ENCODE measurements at places on chromosomes 7 and 10.

DNA sequence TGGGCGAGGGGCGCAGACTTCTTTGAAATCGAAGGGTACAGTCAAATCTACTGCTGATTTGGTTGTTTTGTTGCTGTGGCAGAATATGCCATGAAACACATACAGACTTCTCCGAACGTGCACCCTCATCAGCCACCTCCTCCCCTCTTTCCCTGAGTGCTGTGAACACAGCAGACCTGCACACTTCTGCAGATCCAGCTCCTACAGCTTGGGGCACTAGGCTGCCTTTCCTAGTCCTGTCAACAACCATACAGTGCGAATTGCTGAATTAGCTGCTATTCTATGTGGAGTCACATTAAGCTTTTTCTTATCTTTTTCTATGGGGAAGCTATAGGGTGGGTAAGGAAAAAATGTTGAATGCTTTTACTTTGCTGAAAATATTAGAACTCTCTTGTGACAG, 57.5 kb downstream of the COL17A1 start:
- DNase-seq = no peak

GRCh38 chr10:125238682-125239081, 78.3 kb upstream of the CTBP2 start:
- DNase-seq = no peak

DNA sequence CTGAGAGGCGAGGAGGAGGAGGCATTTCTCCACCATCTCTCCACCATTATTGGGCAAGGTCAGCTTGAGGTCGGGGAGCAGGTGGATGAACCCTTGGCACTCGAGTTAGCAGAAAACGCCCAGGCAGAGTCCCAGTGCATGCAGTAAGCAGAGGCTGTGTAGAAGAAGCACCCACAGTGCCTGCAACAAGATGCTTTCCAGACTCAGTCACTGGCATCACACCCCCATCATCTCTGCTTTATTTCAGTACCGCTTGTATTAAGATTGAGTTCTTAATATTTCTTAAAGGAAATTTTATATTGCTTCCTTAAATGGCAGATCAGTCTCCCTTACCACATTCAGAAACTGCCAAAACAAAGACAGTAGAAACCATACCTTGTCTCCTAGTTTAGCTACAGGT, 122.3 kb upstream of the PPIF start:
- no peak for DNase-seq

- no peak for DNase-seq
Observed at GRCh38 chr7:66847879-66848790, 72.9 kb upstream of the TMEM248 start.

DNA sequence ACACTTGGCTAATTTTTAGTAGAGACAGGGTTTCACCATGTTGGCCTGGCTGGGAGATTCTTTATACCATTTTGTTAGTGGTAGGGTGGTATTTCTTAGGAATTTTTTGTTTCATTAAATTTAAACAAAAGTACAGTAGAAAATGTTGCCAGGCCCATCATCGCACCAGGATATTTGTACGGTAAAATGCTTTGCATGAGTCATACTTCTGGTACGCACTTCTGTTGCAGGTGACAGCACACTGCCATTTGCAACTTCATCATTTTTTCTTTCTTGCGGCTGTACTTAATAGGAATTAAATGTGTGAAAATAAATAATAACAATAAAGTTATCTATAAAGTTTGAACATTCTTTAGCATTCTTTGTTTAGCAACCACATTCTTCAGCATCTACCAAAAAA, 195.6 kb downstream of the SKAP2 start:
- no peak for DNase-seq

- no peak for DNase-seq
Observed at GRCh38 chr10:102627736-102628293, 16.5 kb upstream of the TRIM8 start.

GRCh38 chr10:104337521-104337984, 712 bp downstream of the ITPRIP start:
- no peak for DNase-seq

- no peak for DNase-seq
Observed at GRCh38 chr7:128938544-128939074, 882 bp downstream of the IRF5 start.

- DNase-seq = no peak
Observed at GRCh38 chr10:61888744-61889143, 12.8 kb upstream of the ARID5B start.

DNA sequence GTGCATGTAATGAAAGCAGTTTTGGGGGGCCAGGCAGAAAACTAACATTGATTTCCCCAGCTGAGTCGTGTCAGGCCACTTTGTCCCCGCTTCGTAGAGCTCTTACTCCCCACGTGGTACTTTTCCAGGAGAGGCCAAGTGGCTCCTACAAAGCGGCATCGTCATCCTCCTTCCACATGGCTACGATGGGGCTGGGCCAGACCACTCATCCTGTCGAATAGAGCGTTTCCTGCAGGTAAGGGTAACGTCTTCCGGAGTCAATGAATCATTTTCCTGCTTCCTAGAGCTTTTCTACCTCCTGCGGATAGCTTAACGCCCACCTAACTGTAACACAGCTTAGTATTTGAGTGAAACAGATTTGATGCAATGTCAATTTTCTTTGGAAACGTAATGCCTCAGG, 21.7 kb upstream of the SEC61A2 start:
- DNase-seq = no peak

DNA sequence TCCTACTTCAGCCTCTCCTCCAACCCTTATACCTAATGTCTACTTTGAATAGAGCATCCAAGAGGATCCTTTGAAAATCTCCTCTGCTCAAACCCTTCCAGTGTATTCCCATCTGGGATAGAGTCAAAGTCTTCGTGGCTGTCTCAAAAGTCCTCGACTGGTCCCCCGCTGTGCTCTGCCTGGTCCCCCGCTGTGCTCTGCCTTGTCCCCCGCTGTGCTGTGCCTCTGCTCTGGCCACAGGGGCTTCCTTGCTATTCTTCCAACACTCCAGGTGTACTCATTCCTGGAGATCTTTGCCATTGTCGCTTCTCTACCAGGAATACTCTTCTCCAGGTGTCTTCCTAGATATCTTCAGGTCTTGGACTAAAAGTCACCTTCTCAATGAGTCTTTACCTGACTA, 36.1 kb upstream of the COMMD3 start:
- DNase-seq = no peak

GRCh38 chr7:155259866-155260497, 37.7 kb upstream of the INSIG1 start:
- DNase-seq = no peak

DNA sequence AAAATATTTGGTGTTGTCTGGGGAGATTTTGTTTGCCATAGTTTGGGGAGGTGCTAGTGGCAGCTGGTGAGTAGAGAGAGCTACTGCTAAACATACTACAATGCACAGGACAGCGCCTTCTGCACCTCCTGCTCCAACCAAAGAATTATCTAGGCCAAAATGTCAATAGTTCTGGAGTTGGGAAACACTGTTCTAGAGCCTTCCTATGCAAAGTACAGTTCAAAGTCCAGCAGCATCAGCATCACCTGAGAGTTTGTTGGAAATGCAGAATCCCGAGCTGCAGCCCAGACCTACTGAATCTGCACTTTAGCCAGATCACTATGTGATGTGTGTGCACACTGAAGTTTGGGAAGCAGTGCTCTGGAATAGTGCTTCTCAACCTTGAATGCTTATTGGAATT, 290.7 kb downstream of the TCF7L2 start:
- no peak for DNase-seq

DNA sequence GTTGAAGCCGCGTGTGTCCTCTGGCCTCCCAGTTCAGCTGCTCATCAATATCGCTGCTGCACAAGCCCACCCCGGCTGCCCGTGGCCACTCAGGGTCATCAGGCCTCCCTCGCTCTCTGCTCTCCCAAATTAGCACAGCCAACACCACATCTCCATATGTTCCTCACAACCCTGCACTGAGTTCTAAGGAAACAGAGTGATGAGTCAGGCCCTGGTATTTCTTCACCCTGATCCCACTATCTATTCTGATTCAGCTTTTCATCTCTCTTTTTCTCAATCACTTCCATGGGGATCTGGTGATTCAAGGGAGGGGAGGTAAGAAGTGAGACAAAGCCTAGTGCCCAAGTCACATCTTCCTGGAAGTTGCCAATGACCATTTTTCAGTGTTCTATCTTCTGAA, 23.8 kb downstream of the CYTH3 start:
- no peak for DNase-seq

DNA sequence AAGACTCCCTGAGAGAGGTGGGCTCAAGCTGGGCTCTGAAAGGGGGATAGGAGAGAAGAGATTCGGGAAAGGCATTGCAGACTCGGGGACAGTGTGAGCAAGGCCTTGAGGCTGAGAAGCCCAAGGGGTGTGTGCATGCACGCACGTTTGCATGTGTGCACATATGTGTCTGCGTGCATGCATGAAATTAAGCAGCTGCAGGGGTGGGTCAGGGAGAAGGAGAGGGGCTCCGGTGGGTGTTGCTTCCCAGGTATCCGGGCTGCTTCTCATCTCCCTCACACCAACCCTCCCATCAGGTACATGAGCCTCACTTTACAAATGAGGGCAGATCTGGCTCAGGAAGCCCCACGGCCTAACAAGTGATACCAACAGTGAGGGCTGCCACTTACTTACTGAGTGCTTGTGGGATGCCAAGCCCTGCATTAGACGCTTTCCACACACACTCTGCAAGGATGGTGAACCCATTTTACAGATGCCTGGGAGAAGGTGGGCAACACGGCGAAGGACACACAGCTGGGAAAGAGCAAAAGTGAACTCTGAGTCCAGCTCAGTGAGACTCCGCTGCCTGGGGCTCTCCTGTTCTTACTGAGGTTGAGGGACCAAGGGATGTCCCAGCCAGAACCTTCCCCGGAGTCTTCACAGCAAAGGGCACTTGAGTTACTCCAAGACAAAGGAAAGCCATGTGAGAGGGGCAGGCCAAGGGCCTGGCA, 26.4 kb downstream of the ZCCHC24 start:
- no peak for DNase-seq

- DNase-seq = no peak
Observed at GRCh38 chr7:7670490-7670889, 29.9 kb downstream of the UMAD1 start.

DNA sequence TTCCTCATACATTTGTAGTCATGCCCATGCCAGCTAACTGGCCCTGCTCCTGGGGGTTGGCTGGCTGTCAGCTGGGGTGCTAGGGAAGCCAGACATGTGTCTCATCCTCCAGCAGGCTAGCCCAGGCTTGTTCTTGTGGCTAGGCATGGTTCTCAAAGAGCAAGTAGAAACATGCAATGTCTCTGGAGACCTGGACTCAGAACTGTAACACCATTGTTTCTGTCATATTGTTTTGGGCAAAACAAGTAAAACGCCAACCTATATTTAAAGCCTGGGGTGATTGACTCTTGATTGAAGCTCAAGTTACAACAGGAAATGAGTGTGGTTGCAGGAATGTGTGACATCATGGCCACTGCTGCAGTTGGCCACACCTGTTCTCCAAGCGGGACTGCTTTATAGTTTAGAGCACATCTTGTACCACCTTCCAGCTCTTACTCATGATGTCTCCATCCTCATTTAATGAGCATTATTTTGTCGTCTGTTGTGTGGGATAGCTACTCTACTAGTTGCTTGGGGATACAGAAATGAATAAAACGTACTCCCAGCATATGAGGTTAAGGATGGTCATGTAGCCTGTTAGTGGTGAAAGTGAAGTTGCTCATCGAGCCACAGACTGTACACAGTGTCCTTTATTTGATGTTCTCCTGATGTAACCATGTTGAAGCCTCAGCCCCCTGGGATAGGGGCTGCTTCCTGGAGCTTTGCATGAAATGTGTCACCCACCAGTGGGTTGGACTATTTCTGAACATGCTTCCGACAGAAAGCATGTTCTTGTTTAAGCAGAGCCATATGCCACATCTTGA, 168.4 kb downstream of the SORCS3 start:
- no peak for DNase-seq

- no peak for DNase-seq
Observed at GRCh38 chr7:6007386-6007785, 1.5 kb downstream of the PMS2 start.

DNA sequence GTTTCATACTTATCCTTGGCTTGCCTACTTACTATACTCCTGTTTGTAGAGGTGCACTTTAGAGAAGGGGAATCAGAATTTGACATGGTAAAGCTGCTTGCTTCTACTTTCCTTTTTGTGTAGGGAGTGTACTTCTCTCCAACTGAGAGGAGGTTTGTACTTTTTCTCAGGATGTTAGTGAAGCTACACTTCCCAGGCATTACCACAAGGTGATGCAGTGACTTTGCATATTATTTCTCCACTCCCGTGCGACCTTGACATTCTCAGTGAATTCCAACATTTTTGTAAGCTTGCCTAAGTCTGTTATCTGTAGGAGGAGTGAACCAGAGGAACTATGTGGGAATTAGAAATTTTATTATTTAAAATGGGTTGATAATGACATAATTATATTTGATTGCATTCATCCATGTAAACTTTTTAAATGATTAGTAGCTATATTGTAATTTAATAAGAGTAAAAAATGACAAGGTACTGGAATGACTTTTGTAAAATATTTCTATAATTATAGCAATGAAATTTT, 5.2 kb downstream of the TAX1BP1 start:
- no peak for DNase-seq

DNA sequence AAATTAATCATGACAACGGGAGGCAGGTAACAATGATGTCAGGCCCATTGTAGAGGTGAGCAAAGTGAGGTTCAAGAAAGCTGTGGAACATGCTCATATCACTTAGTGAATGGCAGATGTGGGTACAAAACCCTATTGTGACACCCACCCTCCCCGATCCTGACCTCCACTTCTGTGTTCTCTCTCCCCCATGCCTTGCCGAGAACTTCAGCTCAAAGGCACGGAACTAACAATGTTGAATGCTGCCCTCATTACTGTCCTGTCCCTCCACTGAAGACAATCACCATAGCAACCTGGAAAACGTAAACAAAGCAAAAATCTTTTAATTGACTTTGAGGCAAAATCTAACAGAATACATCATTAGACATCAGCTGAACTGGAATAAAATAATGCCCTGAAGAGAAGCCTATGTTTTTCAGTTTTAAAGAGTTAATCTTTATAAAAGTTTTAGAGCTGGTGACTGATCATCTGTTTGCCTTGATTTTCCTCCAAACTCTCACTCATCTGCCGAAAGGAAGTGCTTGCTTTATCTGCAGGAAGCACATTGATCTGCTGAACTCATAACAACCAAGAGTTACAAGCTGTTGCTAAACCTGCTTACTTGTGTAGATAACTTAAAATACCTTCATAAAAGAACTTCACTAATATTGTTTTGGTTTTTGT, 133.6 kb downstream of the CUBN start:
- DNase-seq = no peak

All from activated T-cell treated with anti-CD3 and anti-CD28 coated beads for 48 hours (primary cell).